ENCODE measurements at places on chromosomes 2 and 18.

DNA sequence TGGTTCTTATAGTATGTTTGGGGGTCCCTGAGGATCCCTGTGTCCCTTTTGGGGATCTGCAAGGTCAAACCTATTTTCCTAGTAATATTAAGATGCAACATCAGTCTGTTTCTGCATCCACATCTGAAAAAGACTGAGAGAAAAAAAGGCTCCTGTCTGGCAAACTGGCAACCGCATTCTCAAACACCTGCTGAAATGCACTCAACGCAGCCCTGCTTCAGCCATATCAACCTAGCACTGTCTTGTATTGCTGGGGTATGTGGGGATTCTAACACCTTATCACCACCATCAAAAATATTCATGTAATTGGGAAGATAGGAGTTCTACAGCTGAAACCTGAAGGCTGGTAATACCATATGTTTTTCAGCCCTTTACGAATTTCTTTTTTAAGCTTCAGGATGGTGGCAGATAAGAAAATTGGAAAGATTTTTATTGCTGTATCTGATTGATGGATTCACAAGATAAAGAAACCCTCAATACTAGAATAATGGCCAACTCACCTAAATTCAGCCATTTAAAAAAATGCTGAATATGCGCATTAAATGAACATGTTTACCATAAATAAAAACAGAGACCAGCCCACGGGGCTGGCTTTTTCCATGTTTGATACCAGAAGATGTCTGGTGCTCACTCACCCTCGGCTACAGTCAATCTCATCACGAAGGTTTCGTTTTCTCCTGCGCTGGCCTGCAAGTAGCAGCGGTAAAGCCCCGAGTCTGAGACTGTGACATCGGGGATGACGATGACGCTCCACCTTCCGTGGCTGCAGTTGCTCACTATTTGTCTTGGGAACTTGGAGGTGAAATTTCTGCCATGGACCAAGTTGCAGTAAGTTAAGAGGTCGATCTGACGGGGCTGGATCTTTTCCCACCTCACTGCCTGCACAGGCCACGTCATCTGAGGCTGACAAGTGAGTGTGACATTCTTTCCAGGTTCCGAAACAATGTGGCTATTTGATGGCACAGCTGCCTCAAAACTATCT, 52.3 kb downstream of the CD226 start:
- no peak for DNase-seq

DNA sequence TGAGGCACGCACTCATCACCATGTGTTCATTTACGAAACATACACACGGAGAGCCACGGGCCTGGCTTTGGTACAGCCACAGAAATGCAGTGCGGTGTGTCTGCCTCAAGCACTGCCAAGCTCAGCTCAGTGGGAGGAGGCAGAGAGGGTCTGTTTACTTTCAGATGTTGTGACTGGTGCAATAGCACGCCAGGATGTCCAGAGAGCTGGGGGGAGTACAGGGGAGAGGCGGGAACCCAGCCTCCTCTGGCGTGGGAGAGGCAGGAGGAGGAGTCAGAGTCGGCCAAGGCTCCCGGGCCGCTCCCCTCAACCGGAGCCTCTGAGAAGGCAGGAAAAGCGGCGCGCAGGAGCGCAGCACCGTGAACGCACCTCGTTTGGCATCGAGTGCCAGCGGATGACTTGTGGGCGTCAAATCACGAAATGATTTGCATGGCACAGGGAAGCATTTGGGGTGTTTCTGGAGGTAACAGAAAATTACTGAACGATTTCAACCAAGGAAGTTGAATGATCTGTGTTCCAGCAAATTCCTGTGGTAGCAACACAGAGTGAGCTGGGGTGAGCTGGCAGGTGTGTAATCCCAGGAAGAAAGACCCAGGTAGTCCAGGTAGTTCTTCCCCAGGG, 143.0 kb downstream of the ZNF516 start:
- DNase-seq, result no peak

- no peak for DNase-seq
These were observed 40.2 kb downstream of the CERKL start for GRCh38 chr2:181616715-181617114.

DNA sequence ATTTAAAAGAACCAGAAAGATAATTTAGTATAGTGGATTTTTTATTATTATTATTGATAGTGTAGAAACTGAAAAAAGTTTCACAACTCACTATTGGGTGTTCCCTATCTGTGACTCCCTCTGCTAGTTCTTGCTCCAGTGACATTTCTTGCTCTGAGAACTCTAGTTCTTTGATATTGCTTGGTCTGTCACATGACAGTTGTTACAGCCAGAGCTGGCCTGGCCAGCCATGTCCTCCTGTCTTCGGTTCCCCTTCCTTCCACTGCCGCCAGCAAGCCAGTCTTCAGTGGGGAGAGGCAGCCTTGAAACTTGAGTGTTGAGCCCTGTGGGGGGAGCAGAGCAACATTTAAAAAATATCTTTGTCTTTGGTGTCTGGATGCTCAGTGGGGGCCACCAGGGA, 7.6 kb upstream of the THOC1 start:
- DNase-seq, result no peak

- DNase-seq, result no peak
These were observed 95.7 kb downstream of the TEX51 start for GRCh38 chr2:126994340-126994777.

GRCh38 chr2:16032282-16033031, 92.1 kb downstream of the MYCN start:
- DNase-seq, result no peak

DNA sequence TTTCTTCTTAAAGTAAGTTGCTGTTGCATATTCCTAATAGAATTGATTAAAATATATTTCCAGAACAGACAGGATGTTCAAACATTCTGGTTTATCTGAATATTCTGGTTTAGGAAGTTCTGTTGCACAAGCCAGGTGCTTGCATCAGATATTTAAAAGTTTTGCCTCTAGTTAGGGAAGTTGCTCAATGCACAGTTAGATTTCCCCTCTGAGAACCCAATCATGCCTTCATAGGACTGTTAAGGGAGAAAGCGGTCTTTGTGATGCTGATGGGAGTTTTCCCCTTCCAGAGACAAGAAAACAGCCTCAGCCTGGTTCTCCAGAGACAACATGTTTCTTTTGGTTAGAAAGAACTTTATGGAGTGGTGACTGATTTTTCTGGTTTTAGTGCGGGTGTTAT, 65.6 kb upstream of the REV1 start:
- no peak for DNase-seq

DNA sequence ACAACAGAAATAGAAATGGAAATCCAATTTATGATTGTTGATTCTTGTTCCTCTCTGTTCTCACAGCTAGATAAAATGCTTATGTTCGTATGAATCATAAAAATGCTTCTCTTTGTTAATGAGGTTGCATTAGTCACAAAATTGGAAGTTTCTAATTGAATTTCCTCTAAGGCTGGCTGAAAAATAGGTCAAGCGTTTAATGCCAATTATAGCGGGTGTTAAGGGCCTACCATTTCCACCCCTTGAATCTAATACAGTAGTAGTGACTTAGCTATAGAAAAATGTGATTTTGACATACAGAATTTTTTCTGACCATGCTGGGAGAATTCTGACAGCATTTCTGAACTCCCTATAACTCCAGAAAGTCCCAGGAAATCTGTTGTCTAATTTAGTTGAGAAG, 107.1 kb downstream of the TTN start:
- DNase-seq, result no peak

- peak; percentile 16 for DNase-seq
These were observed 62.7 kb downstream of the ZCCHC2 start for GRCh38 chr18:62585274-62586150.

GRCh38 chr18:36321658-36322407, 24.3 kb downstream of the FHOD3 start:
- no peak for DNase-seq

GRCh38 chr2:222844323-222844722, 16.5 kb upstream of the ACSL3 start:
- no peak for DNase-seq

- no peak for DNase-seq
These were observed 298.9 kb downstream of the TCF4 start for GRCh38 chr18:55289048-55289447.

DNA sequence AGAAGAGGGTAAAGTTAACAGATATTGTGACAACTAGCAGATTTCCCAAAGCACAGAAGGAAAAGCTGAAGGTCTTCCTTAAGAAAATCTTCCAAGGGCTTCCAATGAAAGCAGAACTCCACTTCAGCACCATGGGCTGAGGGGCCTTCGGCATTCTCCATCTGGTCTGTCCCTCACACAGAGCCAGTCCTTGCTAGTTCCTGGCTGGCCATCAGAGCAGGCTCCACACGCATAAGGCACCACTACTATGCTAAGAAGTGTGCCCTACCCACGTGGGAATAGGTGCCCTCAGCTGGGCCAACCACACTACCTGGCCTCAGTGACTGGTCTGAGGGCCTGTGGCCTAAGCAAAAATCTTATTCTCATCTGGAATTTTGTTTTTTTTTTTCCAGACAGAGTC, 73.5 kb downstream of the METTL4 start:
- no peak for DNase-seq

GRCh38 chr2:119119076-119119785, 39.3 kb downstream of the C1QL2 start:
- DNase-seq, result no peak

GRCh38 chr2:139259422-139260051, 479.3 kb upstream of the NXPH2 start:
- DNase-seq, result no peak

DNA sequence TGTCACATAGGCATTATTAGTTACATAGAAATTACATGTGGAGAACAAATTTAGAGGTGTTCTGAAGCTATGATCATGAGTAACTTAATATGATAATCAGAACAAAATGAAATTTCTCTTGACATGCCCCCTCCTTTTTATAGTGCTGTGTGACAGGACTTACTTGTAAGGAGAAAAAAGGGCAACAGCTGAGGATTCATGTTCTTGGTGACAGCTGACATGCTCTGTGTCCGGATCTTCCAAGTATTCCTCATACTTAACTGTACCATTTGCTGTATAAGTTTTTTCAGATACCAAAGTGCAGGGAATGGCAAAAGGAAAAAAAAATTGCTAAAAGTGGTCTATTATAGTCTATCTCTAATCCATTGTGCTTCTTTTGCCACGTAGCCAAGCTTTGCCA, 3.5 kb upstream of the MYL1 start:
- no peak for DNase-seq
